Right ventricle myocardium superior (tissue), 1 donor: ENCODE measurements at places on chromosomes 4 and X.

- no peak for DNase-seq
Observed at GRCh38 chr4:139833151-139833910, 167.7 kb downstream of the MGST2 start.

GRCh38 chr4:166501941-166502382 lies 628.9 kb downstream of the TLL1 start:
- no peak for DNase-seq

- DNase-seq: no peak
Observed at GRCh38 chrX:36908801-36909675, 99.1 kb upstream of the FAM47C start.

- DNase-seq: no peak
Observed at GRCh38 chr4:87746001-87746400, 53.4 kb upstream of the IBSP start.

DNA sequence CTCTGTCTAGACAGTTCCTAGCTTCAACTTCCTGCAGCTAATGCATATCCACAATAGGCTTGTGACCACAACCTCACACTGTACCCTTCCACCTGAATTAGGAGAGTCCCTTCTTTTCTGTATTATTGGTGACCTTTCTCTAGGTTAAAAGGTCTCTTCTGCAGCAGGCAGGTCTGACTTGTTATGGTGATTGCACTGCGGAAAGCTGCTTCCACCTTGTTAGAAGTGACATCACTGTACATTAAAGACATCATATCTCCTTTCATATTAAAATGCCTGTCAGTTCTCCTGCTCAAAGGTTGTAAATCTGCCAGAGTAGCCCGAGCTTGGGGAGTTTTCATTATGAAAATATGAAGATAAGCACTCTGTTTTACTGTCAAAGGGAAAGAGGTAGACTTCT lies 21.5 kb upstream of the LSM6 start:
- DNase-seq: no peak

DNA sequence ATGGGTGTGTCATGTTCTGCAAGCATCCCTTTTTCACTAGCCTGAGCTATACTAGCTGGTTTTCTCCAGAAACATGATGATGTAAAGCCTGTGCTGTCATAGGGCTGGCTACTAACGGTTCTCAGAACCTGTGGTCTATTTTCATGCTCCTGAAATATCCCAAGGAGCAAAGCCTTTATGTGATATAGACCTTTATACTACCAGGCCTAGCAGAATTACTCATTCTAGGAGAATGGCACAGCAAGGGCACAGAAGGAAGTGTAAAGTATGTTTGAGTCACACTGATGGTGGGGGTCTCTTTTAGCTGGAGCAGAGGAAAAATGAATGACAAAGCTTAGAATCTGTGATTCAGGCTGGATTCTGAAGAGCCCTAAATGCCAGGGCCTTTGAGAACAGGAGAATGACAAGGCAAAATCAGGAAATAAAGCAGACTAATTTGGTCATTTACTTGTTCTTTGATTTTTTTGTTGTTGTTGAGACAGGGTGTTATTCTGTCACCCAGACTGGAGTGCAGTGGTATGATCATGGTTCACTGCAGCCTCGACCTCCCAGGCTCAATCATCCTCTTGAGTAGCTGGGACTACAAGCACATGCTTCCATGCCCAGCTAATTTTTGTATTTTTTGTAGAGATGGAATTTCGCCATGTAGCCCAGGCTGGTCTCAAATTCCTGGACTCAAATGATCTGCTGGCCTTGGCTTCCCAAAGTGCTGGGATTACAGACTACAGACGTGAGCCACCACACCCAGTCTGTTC lies 11.8 kb downstream of the TCEAL1 start:
- no peak for DNase-seq

GRCh38 chrX:10508891-10509290 lies 111.5 kb downstream of the MID1 start:
- no peak for DNase-seq

DNA sequence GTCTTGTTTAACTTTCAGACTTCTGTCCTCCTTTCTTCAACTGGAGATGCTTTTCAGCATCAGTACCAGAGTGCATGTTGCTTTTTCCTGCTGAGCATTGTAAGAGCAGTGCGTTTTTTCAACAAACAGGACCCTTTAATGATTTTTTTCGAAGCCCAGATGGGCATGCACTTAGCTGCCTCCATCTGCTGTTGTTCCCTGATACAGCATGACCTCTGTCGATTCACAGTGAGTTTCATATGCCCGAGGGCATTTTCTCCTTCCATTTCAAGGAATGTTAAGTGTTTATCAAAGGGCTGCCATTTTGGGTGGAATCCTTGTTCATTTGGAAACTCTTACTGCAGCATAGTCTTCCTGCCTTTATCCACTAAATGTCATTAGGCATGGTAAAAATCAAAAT lies 428.6 kb downstream of the DTHD1 start:
- DNase-seq: no peak

DNA sequence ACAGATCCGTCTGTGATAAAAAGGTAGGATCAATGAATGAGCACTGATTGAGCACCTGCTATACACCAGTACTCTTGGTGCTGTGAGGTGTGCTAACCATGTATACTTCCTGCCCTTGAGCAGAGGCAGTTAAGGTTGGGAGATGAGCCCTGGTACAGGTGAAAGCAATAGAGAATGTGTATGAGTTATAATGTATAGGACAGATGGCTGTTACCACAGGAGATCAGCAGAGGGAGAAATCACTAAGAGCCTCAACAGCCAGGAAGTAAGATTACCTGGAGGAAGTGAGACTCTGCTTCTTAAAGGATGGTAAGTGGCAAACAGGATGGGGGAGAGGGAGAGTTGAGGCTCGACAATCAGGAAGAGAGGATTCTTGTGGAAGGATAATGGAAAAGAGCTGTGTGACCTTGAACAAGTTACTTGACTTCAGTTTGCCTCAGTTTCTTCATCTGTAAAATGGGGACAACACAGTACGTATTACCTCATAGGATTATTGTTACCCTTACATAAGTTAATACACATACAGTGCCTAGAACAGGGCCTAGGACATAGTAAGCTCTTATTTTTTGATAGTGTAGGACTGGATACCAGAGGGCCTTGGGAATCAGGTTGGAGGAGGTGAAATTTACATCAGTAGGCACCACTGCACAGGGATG lies 9.1 kb downstream of the CXCR3 start:
- DNase-seq: no peak

DNA sequence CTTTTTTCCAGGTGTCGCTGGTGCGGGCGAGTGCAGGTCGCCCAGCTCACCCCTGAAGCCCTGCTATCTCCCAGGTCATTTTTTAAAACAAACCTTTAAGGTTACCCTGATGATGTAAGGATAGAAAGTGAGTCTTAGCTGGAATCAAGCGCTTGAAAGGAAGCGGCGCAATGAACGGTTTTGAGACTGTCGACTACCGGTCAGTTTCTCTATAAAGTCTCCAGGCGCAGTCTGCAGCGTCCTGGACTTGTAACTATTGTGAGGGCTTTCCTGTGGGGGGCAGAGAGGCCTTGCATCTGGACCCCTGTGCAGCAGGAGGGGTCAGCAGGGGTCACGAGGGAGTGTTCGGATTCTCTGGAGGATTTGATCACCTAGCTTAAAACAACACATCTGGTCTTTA lies 1.6 kb downstream of the KIT start:
- no peak for DNase-seq

GRCh38 chr4:102759831-102760644 lies 730 bp downstream of the MANBA start:
- DNase-seq: no peak

DNA sequence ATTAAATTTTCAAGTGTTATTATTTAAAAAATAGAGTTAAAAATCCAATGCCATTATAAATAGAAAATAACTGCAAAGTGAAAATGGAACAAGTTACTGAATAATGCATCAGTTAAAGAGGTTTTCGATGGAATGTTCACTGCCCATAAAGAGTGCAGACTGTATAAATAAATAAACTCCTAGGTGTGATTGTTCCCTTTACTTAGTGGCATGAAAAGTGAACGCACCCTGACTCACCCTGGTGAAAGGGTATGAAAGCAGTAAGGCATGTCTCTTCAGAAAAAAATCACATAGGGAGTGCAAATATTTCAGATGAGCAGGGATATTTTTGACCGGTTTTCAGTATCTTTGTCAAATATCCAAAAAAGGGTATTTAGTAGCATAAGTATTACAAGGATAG lies 387.8 kb downstream of the DCAF12L2 start:
- no peak for DNase-seq

- no peak for DNase-seq
Observed at GRCh38 chrX:9656871-9657270, 108.8 kb downstream of the GPR143 start.

GRCh38 chr4:61298178-61298740 lies 98.1 kb downstream of the ADGRL3 start:
- no peak for DNase-seq

- DNase-seq: peak; percentile 89
Observed at GRCh38 chrX:70434352-70434866, 10.2 kb upstream of the DLG3 start.

GRCh38 chr4:98796991-98797390 lies 131.9 kb downstream of the EIF4E start:
- no peak for DNase-seq

- DNase-seq: no peak
Observed at GRCh38 chr4:65724973-65725372, 54.7 kb upstream of the EPHA5 start.

DNA sequence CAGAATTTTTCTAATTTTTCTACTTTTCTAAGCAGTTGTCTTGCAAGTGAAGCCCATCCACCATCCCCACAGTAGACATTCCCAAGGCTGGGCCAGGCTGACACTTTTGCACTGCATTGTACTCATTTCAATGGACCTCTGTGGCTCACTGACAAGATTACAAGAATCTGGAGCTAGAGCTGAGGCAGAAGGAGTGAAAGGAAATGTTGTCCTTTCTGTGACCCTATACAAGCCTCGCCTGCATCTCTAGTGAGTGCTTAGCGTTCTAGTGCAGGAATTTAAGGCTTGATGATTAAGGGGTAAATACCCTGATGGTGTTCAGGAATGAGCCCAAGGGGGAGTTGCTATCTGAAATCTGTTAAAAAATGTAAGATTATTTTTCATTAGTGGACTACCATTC lies 6.3 kb downstream of the MAGED1 start:
- DNase-seq: no peak

GRCh38 chr4:89836897-89837384 lies at the start of gene SNCA:
Gene SNCA (minus strand): TSS chr4:89837161. CDS start chr4:89835667, 1,494 bp downstream.
- DNase-seq: peak; percentile 66
